ENCODE measurements at places on chromosomes 7 and 10.

DNA sequence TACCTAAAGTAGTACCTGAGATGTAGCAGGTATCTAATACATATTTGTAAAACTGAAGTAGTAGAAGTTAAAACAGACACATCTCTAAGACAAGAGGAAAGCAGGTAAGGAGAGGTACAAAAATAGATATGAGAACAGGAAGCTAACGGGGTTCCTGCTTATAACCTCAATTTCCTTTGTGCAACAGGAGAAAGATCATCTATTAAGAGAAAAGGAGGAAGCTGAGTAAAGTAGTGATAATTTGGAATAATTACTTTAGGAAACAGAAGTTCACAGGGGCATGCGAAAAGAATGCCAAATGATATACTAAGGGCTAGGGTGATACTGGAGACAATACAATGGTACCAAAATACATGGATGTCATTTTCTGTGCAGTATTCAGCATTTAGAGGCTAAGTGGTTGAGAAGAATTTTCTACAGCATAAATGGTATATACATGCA lies 108.7 kb downstream of the NRBF2 start:
- no peak for DNase-seq

DNA sequence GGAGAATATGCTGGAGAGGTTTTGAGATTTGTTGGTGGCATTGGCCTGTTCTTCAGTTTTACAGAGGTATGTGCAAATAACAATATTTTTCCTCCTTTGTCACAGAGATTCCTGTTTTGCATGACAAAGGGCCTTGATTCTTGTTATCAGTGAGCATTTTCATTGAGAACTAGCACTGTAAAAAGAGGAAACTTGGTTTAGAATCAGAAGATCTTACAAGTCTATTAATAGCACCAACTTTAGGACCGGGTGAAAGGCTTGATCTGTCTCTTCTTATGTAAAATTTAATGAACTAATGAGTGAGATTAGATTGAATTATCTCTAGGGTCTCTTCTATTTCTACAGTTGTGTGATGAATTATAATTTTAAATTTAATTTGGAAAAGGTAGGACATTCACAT lies 25.5 kb downstream of the TSPAN13 start:
- no peak for DNase-seq

- no peak for DNase-seq
Observed at GRCh38 chr7:6159097-6159483, 113.3 kb downstream of the CYTH3 start.

- no peak for DNase-seq
Observed at GRCh38 chr7:132321387-132321786, 254.9 kb downstream of the PLXNA4 start.

DNA sequence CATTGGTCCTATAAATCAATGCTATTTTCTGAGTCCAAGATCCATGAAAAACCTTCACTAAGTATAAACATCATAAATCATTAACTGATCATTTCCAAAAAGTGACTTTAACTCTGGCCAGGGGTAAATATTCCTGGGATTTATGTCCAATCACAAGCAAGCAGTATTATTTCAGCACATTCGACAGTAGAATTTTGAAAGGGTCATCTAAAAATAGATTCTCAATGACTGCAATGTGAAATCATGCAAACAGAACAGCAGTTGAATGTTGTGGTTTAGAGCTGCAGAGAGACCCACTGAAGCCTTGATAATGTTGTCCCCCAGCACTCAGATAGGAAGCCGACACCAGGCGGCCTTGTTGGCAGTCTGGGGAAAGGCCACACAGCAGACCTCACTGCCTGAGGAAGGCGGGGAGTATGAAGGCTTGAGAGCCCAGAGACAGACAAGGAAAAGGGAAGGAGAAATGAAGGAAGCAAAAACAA lies 38.1 kb downstream of the FAM107B start:
- no peak for DNase-seq

GRCh38 chr10:27601503-27601902 lies 97.4 kb downstream of the RAB18 start:
- no peak for DNase-seq

DNA sequence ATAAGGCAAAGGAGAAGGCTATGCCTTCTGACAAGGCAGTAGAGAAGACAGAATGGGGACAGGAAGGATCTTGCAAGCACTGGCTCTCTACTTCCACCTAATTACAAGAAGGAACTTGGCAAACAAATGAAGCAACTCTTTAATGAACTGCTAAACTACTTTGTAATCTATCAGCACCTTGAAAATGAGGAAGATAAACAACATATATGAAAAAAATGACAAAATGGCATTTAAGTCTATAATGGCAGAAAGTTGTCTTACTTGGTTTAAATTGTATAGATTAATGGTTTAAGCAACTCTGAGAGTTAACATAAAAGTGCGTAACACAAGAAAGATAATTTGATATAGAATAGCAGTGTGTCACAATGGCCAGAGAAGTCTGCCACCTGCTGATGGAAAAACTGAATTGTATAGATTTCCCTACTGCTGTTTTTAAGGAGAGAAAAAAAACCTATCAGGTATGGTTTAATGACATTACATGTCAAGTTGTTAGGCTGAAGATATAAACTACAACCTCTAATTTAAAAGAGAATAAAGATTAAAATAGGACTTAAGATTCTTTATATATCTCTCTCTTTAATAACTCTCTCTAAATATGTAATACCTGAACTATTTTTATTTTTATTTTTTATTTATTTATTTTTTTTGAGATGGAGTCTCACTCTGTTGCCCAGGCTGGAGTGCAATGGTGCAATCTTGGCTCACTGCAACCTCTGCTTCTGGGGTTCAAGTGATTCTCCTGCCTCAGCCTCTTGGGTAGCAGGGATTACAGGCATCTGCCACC lies 11.8 kb downstream of the NT5C3A start:
- no peak for DNase-seq

DNA sequence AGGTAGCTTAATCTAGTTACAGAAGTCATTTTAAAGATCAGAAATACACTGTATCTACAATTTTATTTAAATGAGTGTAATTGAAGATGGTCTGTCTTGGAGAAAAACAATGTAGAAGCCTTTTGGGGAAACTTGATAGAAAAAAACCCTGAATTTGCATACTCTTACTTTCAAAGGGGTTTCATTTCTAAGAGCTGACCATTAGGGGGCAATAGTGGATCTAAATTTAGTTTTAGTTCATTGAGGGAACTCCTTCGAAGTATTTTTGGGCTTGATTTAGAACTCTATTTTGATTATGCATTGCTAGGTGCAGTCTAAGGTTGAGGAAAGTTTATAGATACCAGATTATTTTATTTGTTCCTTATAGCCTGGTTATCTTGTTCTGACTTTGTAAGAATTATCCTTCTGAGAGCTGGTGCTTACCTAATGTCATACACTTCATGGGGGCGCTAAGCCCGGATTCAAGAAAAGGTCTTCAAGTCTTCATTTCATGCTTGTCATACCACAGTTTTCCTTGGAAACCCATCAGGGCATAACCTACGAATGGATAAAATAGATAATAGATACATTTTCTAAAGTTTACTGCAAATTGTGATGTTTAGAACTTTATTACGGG lies 69.1 kb upstream of the MXI1 start:
- DNase-seq: no peak

All from activated effector memory CD4-positive, alpha-beta T cell treated with Interleukin-2 at 50 U/mL for 16 hours (primary cell).